ENCODE measurements at places on chromosomes 4 and X.

GRCh38 chr4:37978248-37978924, 18.2 kb downstream of the PTTG2 start:
- DNase-seq, result no peak

GRCh38 chrX:23504895-23505294, 162.4 kb upstream of the PRDX4 start:
- DNase-seq, result no peak

- no peak for DNase-seq
Measured at GRCh38 chr4:173235050-173235449, 66.4 kb downstream of the GALNT7 start.

DNA sequence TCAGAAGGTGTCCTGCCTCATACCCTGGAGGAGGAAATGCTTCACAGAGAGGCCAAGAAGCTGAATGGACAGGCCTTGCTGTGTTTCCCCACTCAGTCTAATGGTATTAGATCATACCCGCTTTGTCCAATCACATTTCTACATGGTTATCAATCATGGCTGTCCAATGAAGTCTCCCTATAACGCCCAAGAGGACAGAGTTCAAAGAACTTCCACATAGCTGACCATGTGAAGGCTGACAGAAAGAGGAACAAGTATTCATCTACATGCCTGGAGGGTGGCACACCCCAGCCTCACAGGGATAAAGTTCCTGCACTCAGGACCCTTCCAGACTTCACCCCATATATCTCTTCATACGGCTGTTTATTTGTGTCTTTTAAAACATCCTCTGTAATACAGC, 123.4 kb downstream of the MANBA start:
- DNase-seq, result no peak

DNA sequence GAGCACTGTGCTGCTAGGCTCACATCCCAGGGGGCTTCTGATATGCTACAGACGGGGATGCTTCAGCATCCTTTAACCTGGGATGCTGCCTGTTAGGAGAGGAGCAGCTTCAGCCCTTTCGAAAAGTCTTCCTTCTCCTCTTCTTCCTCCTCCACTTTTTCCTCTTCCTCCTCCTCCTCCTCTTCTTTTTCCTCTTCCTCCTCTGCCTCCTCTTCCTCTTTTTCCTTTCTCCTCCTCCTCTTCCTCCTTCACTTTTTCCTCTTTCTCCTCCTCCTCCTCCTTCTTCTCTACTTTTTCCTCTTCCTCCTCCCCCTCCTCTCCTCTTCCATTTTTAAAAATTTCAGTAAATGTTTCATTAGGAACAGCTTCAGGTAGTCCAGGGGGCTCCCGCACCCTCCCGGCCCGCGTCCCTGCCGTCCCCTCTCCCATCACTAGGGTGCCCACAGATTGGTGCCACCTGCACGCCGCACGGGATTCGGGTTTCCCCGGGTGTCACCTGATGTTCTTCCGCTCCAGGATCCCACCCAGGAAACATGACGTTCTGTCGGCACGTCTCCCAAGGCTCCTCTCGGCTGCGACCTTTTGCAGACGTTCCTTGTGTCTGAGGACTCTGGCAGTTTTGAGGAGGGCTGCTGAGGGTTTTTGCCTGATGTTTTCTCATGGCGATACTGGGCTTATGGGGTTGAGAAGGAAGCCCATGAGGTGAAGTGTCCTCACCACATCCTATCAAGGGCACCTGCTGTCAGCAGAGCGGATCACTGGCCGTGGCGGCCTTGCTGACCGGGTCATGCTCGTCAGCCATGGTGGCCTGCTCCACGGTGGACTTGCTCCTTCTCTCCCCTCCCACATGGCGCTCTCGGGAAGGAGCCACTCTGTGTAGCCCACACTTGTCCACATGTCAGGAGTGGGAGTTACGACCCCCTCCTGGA, 83.4 kb upstream of the AFAP1 start:
- DNase-seq, result no peak

DNA sequence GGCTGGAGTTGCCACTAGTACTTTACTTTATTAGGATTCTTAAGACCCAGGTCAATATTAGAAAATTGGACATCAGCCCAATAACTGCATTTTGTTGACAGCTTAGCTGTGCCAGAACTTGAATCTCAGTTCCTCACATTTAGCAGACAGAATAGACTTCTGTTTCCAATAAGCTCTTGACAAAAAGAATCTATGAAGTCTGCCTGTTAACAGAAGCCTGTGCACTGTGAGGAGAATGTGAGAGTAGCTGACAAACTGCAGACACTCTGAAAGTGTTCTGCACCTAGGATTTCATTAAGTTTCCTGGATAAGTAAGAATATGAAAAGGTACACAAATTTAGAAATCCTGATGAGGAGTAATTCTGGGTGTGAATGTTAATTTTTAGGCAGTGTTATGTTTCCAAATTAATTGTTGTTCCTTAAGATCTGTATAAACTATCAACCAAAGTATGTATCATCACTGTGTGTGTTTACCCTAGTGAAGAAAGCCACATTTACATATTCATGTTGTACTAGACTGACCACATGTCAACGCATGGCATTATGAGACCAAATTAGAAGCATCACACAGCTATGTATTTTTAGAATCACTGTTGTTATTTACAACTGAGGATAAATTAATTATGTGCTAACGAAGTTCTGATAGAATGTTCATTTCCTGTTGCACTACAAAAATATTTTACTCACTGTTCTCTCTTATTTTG, 756.4 kb upstream of the IGFBP7 start:
- no peak for DNase-seq

DNA sequence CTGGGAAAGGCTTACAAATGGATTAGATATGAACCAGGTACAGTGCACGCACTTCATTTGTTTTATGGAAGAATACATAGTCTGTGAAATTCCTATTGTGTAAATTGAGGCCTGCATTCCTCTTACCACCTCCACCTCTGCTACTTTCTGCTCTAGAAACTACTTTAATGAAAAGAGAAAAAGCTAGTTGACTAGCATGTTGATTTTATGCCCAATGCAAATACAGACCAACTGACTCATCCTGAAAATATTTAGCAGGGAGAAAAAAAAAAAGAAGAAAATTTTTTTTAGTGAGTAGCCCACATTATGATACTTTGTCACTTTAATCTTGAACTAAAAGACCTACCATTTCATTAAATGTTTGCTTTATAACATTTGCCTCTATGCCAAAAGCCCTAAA, 41.2 kb downstream of the DCLK2 start:
- DNase-seq, result peak; percentile 51

DNA sequence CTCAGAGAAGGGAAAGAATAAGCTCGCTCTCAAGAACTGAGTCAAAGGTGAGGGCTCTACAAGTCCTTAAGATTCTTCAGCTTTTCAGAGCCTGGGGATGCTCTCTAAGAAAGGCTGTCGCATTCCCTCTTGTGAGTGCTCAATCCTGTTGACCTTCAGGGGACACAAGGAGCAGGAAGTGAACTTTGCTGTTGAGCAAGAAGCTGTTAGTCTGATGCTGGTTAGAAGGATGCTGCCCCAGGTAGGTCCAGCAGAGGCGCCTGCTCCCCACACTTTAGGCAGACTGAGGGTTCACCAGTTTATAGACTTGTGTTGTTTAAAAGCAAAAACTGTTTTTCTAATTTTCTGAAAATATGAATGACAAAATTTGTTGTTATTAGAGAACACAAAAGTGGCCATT, 125.4 kb upstream of the SPOCK3 start:
- DNase-seq, result no peak

- DNase-seq, result peak; percentile 11
Measured at GRCh38 chr4:11495291-11495690, 66.6 kb upstream of the HS3ST1 start.

- no peak for DNase-seq
Measured at GRCh38 chr4:184850018-184850417, 24.2 kb upstream of the ACSL1 start.

DNA sequence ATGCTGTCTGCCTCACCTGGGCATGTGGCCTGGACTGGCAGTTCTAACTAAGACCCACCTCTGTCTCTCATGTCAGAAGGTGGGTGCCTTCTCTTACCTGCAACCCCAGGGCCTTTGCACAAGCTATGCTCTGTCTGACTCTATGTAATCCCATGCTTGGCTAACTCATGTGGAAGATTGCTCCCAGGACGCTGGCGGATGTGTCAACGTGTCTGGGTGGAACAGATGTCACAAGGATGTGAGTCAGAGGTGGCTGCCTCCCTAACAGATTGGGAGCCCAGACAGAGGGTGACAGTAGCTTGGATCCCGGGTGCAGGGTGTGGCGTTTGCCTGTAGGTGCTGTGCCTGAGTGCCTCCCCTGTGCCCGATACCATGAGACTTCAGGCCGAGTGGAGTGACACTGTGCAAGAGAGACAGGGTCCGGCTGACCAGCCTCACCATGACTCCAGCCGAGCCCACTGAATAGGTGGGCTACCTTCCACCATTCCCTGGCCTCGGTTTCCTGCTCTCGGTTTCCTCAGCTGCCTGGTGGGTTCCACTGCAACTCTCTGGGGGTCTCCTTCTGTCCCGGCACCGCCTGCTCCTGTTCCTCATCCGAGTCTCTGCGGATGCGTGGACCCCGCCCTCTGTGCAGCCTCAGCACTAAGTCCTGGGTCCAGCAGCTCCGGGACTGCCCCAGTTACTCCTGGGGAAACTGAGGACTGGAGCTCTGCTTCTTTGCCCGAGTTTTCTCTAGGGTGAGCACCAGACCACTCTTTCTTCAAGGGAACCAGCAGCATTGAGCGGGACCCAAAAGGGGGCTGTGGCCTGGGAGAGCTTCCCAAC, 11.0 kb downstream of the SH3BP2 start:
- DNase-seq, result peak; percentile 62

GRCh38 chrX:10152086-10152485, 4.7 kb upstream of the CLCN4 start:
- DNase-seq, result no peak

All from RPMI7951 (cell line).